T-helper 1 cell treated with Interleukin-12 subunit alpha and Interleukin-12 subunit beta and Interleukin-4 antibody, amounts not matched to agents 30 ng/mL and 1 ng/mL, for 36 hours (primary cell): ENCODE measurements at places on chromosomes 2 and 18. TPM values are rescaled to one million over a fixed set of nuclear protein-coding genes. Genes with fewer than 3 reads are reported as not detected.

The DSG1 gene
- total RNA-seq, result not detected in 2 replicates

The DLX1 gene
- not detected in 2 replicates for total RNA-seq

The NTSR2 gene
- not detected in 2 replicates for total RNA-seq

The CD28 gene
- 124 and 128 TPM in 2 replicates for total RNA-seq

The DAPL1 gene
- not detected in 2 replicates for total RNA-seq

The STPG4 gene
- total RNA-seq, result 0.22 TPM in 1 of 2 replicates, not detected in the other

The COX5B gene
- total RNA-seq, result 200 and 209 TPM in 2 replicates

The CFAP65 gene
- total RNA-seq, result not detected in 2 replicates

The FBLN7 gene
- 14.3 and 14.7 TPM in 2 replicates for total RNA-seq

The CCDC74B gene
- 1.5 and 1.7 TPM in 2 replicates for total RNA-seq
